Fibroblast of lung (primary cell): ENCODE measurements at places on chromosomes 16 and 17.
A peak's percentile ranks its signal among the peaks of the same experiment; 100 is the strongest.

DNA sequence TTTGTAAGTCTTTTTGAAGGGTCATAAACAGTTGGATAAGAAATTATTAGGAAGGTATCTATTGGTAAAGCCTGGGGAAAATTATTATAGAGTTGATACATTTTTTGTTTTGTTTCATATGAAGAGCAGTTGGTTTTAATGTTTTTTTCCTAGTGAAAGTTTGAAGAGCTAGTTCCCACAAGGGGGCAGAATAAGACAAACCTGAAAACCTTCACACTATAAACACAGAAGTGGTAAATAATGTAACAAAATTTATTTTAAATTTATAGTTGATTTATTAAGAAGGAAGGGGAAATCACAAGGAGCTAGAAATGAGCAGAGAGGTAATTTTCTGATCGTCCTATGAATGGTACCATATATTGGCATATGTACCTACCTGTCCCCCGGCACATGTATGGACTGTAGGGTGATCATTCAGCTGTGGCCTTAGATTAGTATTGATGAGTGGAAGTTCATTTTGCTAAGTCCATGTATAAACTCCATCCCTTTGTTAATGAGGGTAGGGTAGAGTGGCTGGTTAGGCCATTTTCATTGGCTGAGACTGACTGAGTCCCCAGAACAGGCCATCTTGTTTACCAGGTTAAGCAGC lies 116.3 kb downstream of the TANC2 start:
- peak; percentile 36 for DNase-seq

DNA sequence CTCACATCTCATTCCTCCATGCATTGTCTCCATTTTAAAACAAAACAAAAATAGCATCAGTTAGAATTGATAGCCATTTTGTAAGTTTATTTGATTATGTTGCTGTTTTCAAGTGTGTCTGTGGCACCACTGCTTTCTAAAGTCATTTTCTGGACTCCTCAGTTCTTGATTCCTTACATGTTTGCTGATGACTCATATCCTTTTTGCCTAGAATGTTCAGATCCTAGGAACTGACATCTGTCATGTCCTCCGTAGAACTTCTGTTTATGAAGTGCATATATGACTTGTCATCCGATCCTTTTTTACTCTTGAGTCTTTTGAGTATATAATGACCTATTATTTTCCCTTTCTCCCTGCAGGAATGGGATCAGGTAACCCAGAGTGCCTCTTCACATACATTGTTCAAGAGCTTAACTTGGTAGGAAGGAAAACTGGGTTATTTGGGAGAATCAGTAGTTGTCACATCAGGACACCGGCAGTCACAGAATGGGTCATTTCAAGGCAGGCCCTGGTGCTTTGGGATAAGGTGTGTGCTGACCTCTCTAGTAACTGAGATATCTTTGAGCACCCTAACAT lies 69.2 kb downstream of the MAP2K4 start:
- peak; percentile 70 for DNase-seq

DNA sequence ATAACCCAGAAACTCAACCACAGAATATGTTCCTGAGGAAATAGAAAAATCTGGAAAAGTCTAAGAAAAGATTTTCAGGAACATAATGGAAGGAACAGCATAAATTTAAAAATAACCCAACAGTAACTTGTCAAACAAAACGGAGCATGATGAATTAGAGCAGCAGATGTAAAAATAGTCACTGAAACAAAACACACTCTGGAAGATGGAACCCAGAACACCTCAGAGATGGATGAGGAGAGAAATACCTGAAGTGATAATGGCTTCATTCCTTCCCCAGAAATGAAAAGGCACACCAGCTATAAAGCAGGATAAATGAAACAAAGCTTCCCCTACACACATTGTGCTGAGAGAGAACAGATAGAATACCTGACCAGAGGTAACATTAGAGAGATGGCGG lies 6.3 kb downstream of the TK1 start:
- no peak for DNase-seq

DNA sequence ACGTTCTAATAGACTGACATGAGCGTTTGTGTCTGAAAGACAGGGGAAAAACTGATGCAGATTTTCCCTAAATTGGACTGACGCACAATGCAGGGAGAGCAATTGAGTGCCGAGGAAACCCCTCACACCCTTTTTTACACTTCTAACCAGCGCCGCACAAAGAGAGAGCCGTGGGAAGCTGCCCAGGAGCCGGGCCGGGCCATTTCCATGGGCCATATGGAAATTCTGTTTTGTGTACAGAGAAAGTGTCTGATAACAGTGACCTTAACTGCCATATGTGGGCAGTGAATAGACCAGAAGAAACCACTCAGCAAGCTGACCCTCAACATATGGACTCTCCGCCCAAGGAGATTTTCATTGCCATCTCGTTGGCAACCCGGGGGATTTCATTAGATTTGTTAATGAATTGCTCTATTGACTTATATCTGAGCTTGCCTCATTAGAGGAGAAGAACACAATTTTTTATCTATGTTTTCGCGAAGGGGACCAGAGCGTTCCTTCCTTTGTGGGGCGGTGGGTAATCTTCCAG lies 225.9 kb upstream of the IRX3 start:
- DNase-seq = no peak
